ENCODE measurements at places on chromosomes 5 and 9.
A peak's percentile ranks its signal among the peaks of the same experiment; 100 is the strongest.

- no peak for DNase-seq
Measured at GRCh38 chr5:40841068-40841805, at the start of gene CARD6. CARD6 (plus strand) TSS chr5:40841367; CDS start chr5:40841383, 16 bp downstream.

GRCh38 chr9:74847478-74848152 is 40.1 kb downstream of the TRPM6 start:
- no peak for DNase-seq

GRCh38 chr5:83222906-83223305 is 145.6 kb downstream of the XRCC4 start:
- DNase-seq = no peak

DNA sequence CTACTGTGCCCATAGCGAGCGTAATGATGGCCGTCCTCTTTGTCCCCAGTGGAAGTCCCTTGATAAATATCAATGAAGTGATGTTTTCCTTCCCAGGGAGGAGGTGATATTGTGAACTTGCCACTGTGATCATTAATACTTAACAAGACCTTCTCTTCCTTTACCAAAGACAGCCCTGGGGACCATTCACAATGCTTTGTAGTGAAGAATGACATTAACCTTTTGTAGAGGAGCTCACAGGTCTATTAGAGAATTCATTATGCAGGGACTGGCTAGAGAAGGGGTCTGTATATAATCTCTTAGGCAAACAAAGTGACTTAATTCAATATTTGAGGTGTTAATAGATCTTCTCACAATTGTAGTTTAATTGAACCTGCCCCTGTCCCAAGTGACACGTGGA is 452.9 kb upstream of the DMAC1 start:
- DNase-seq = no peak

- no peak for DNase-seq
Measured at GRCh38 chr9:83287021-83287420, 224.1 kb upstream of the RASEF start.

GRCh38 chr5:142600092-142600491 is 85.8 kb downstream of the FGF1 start:
- DNase-seq = no peak

DNA sequence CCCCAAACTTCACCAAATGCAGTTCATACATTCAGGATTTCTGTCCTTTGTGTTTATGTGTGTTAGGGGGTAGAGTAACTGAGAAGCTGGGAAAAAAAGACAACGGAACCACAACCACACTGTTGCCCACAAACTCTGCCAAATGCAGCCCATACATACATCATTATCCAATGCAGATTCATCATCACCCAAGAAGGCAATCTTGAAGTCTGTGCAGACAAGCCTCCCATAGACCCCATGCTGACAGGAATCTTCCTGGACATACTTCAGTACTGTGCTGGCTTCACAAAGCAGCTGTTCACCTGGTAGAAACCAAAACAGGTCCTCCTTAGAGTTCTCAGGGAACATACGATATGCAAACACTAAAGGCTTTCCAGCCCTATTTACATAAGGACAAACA is 38.9 kb downstream of the MTMR12 start:
- no peak for DNase-seq

GRCh38 chr9:22244139-22245011 is 202.2 kb upstream of the DMRTA1 start:
- DNase-seq = peak; percentile 21

GRCh38 chr5:52943808-52944207 is 45.3 kb upstream of the ITGA2 start:
- no peak for DNase-seq

GRCh38 chr5:30069441-30070263 is 1123.8 kb upstream of the CDH6 start:
- DNase-seq = no peak

All from NCI-H1105 (cell line).